ENCODE measurements at places on chromosomes 16 and 17.

- DNase-seq = no peak
Observed at GRCh38 chr16:85098565-85098964, 13.7 kb downstream of the CIBAR2 start.

- DNase-seq = no peak
Observed at GRCh38 chr17:38568274-38568673, 37.5 kb downstream of the SRCIN1 start.

- no peak for DNase-seq
Observed at GRCh38 chr16:11049396-11050059, 105.2 kb downstream of the CLEC16A start.

- no peak for DNase-seq
Observed at GRCh38 chr16:11482946-11483748, 103.6 kb downstream of the LITAF start.

DNA sequence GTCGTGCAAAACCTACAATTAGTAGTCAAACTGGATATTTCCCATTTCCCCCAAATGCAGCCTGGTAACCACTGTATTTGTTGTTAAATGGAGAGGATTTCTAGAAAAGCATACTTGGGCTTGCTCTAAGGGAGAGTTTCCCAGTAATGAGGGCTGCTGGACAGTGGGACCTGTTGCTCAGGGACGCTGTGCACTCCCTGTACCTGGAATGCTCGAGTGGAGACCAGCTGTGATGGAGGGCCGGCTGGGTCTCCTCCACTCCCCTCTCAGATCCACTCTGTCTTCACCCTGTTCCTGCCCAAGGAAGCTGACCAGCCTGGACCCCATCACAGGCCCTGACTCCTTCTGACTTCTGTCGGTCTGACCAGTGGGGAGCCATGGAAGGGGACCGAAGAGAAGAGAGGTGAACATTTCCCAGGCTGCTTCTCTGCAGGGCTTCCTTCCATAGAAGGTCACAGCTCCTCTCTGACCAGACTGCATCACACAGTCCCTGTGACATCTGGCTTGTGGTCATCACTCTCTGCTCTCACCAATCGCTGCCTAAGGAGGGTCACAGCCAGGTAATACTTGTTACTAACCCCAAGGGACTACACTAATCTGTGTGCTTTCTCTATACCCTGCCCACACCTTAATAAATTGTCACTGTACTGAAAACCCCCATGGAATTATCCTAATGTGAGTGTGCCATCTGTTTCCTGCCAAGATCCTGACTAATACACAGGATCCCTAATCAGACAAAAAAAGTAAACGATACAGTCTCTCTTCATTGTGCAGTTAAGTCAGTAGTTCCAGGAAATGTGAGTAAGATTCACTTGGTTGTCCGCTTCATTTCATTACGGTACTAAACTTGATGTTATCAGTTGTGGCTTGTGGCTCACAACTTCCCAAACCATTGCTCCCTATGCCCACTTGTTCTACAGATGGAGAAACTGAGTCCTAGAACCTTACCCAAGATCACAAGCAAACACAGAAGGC lies 102.4 kb downstream of the CCT6B start:
- no peak for DNase-seq

DNA sequence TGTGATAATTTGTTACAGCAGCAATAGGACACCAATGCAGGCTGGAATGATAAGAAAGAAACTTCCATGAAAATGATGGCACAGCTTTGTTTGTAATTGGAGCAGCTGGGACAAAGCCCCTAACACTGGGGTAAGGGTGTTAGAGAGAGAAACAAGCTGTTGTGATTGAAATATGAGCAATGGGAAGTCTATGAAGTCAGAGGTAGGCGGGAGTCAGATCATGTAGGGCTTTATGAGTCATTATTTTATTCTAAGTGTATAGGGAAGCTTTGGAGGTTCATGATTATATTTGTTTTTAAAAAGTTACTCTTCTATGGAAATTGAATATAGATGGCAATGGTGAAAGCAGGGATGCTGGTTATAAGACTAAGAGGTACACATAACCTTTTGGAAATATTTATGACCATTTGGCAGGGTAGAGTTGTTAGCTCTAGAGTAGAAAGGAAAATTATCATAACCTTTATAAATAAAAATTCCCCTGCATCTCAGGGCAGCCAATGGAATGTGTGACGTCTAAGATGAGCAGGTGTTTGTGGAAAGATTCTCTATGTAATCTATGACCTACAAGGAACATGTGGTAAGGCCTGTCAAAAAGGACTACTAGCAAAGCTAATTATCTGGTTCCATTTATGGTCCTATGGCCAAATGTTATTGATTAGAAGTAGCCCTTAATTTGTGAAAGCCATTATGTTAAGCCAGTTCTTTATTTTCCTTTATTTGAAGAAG lies 85.6 kb downstream of the KCNJ2 start:
- DNase-seq = no peak

GRCh38 chr16:30927789-30928378 lies 4.5 kb downstream of the FBXL19 start:
- DNase-seq = no peak

GRCh38 chr16:3645504-3646347 lies 8.8 kb upstream of the DNASE1 start:
- no peak for DNase-seq
